Hematopoietic multipotent progenitor cell (in vitro differentiated cells): ENCODE measurements at places on chromosomes 6 and 20.

DNA sequence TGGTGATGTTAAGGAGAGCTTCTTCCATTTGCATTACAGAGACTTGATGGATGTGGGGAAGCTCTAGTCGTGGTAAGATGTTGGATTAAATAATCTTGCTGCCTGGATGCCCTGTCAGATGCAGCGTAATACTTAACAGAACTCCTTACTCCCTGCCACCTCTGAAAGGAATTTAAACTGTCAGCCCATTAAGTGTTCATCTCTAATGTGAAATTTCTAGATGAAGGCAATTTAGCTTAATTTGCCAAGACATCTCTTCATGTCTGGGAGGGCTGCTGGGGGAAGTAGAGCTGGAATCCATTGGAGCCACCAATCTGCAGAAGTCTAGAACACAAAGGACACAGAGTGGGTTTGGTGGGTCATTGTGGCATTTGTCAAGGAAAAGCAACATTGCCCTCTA, 64.4 kb downstream of the SOBP start:
- no peak for DNase-seq

GRCh38 chr6:47007657-47008396, 34.3 kb downstream of the ADGRF1 start:
- no peak for DNase-seq

- DNase-seq, result no peak
Measured at GRCh38 chr6:159689001-159689400, 4.0 kb downstream of the SOD2 start.

GRCh38 chr20:43138061-43138770, 51.5 kb downstream of the PTPRT start:
- DNase-seq, result no peak

DNA sequence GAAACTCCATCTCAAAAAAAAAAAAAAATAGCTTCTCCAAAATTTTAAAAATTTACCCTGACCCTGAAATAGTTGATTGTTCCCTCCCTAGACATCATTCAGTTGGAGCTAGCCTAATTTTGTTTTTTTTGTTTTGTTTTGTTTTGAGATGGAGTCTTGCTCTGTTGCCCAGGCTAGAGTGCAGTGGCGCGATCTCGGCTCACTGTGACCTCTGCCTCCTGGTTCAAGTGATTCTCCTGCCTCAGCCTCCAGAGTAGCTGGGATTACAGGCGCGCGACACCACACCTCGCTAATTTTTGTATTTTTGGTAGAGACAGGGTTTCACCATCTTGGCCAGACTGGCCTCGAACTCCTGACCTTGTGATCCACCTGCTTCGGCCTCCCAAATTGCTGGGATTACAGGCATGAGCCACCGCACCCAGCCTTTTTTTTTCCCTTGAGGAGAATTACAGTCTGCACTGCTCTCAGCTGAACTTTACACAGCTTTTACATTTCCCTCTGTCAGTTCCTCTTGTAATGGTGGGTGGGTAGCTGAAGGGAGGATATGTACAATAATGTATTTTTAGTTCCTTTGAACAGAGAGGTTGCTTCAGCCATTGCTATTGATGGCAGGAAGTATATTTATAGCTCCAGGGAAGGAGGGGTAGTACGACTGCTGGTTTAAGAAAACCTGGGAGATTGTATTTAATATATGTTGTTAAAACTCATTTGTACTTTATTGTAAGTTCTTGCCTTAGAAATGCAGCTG, 27.7 kb downstream of the PTPRA start:
- peak; percentile 19 for DNase-seq

GRCh38 chr20:56933331-56933698, 304.2 kb downstream of the TFAP2C start:
- DNase-seq, result no peak

GRCh38 chr6:125252891-125253290, 48.9 kb downstream of the HDDC2 start:
- no peak for DNase-seq

DNA sequence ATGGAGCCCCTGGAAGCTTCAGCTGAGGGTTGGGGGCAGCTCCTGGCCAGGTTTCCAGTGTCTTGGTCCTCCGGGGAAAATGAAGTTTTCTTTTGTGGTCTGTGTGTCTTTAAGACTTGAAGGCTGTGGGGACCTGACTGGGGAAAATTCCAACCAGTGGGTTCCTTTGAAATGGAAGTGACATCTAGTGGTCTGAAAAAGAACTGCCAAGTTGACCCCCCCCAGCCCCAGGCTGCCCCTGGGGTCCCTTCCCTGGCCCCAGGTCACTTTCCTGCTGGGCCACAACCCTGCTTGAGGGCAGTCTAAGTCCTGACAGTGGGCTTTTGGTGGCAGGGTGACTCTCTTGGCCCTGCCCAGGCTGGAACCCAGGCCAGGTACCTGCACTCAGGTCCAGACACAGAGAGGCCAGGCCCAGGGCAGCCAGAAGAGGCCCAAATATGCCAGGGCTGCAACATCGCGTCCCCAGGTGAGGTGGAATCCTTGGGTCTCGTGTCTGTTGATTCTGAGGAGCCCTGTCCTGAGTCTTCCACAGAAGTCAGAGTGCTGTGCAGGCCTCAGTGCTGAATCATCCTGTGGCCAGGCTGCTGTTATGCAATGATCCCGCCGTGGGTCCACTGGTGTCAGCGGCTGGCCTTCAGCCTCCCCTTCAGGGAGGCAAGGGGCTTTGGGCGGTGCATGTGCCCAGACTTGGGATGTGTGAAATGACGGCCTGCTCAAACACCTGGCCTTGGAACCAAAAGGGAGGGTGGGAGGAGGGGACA, 68.4 kb downstream of the VEGFA start:
- peak; percentile 34 for DNase-seq

- DNase-seq, result no peak
Measured at GRCh38 chr6:158916617-158917016, 83.4 kb downstream of the RSPH3 start.

DNA sequence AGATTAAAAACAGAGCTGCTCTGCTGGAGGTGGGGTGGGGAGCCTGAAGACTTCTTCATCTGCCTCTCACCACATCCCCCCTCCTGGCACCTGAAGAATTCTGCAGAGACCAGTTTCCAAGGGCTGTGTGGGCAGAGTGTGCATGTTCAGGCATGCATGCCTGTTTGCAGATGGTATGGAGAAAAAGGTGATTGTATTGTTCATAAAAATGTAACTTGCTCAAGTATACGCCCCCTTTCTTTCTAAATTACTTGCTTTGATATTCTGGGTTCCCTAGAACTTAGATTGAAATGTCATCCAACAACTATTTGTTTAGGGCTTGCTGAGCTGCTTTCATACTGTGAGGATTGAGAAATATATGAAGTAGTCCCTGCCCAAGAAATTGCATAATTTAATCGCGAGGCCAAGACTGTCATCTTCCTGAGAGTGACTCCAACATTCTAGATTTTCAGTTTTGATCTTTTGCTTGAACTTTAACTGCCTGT, 83.6 kb downstream of the LCA5 start:
- DNase-seq, result no peak

DNA sequence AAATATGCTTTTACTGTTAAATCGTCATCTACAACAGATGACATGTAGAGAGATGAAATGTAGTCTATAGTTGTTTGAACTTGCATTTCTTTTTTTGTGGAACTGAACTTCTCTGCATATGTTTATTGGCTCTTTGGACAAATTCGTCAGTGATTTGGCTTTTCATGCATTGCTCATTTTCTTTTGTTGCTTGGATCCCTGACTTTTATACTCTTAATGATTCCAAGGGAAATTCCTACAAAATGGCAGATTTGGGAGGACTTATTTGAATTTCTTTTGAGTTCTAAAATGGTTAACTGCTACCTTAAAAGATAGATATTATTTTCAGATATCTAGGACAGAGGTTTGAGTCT, 65.4 kb downstream of the UTRN start:
- no peak for DNase-seq

DNA sequence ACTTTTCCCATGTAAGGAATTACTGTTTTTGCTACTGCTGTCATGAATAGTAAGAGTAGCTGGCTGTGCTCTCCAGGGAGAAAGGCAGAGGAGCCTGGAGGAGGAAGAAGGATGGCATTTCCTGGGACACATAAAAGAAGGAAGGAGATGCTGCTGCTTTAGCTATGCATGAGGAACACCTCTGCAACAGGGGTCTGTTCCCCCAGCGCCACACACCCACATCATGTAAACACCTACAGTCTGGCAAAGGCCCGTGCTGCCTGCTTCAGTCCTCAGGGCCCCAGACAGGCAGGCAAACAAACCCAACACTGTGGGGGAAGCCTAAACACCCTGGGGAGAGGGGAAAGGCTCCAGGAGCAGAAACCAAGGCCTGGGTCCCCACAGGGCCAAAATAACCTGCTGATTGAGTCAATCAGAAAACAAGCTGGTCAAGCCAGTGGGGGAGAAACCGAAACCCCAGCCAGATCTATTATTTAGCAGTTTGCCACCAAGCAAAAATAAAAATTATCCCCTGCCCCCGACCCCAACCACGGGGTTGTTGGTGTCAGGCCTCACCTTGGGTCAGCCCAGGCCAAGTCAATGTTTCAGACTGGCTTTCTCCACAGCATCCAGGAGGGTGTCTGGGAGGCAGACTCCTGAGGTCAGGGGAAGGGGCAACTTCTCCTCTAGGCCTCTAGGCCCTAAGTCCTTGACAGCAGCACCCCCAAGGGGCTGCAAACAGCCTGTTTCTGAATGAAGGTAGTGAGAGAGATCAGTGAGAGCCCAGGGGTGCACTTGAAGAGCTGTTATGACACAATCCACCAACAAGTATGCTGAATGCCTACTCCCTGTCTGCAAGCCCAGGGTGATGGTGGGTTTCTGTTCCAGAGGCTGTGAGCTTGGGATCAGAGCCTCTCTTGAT, 34.6 kb upstream of the SCUBE3 start:
- DNase-seq, result no peak

DNA sequence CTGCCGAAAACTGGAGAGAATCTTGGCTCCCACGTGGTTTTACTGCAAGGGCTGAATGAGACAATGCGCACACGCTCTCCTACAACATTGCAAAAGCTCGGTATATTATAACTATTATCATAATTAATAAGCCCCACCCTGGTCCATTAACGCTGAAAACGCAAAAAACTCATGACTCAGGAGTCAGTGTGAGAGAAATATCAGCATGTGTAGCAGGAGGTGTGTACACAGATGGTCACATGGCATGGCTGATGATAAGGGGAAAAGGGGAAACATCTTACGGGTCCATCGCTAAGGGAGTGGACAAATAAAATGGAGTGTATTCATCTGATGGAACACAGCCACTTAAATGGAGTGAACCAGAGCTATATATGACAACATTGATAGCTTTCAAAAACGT, 29.2 kb downstream of the CDH22 start:
- DNase-seq, result no peak

GRCh38 chr6:63732336-63732735, 96.7 kb downstream of the PHF3 start:
- DNase-seq, result no peak

- DNase-seq, result no peak
Measured at GRCh38 chr20:61698598-61699494, 366.8 kb downstream of the TAF4 start.

DNA sequence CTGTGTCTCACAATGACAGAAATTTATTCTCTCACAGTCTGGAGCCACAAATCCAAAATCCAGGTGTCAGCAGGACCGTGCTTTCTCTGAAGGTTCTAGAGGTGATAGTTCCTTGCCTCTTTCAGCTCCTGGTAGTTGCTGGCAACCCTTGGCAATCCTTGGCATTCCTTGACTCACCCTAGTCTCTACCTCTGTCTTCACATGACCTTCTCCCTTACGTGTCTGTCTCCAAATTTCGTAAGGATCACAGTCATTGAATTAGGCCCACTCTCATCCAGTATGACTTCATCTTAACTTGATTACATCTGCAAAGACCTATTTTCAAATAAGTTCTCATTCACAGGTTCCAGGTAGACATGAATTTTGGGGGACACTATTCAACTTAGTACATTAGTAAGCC, 143.1 kb downstream of the CEP57L1 start:
- no peak for DNase-seq

DNA sequence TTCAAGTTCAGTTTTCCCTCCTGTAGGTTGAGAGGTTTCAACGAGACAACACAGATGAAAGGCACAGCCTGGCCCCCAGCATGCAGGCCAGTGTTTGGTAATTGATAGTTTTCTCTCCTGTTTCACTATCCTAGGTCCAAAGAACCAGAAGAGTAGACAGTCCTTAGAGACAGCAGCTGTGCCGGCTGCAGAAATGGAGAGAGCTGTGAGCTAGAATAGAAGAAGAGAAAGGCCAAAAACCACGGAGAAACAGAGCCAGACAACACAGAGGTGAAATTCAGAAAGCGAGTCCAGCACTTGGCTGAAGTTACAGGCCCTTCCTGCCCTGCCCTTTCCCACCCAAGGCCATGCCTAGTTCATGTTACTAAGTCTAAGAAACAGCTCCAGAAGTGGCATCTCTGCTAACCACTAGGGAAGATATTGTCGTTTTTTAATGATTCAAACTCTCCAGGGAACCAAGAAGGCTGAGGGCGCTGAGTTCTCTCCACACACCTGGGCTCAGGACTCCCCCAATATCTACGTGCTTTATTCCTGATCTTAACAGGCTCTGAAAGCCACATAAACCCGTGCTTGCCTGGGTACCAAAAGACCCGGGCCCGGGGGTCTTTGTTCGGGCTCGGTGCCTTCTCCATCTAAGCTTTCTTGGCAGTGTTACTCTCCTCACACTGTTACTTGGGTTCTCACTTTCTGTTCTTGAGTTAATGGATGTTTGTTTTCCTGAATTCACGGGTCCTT, 16.5 kb upstream of the RBPJL start:
- no peak for DNase-seq

- DNase-seq, result no peak
Measured at GRCh38 chr20:2914160-2914559, 40.9 kb downstream of the PTPRA start.

- no peak for DNase-seq
Measured at GRCh38 chr20:37309936-37310590, 20.6 kb downstream of the MANBAL start.

DNA sequence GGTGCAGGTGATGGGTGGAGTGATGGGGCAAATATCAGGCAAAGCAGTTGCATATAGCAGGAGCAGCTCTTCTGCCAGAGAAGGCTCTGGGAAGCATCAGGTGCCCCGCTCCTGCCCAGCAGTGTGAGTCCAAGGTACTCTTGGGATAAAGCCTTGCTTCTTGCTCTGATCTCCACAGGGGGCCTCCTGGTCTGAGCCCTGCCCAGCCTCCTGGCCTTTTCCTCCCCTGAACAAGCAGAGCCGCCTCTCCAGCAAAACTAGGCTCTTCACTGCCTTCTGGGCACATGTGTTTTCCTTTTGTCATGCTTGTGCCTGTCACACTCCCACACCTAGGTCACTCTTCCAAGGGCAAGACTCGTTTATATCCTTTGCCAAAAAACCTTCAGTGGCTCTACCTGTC, 34.3 kb downstream of the SIRPA start:
- no peak for DNase-seq

DNA sequence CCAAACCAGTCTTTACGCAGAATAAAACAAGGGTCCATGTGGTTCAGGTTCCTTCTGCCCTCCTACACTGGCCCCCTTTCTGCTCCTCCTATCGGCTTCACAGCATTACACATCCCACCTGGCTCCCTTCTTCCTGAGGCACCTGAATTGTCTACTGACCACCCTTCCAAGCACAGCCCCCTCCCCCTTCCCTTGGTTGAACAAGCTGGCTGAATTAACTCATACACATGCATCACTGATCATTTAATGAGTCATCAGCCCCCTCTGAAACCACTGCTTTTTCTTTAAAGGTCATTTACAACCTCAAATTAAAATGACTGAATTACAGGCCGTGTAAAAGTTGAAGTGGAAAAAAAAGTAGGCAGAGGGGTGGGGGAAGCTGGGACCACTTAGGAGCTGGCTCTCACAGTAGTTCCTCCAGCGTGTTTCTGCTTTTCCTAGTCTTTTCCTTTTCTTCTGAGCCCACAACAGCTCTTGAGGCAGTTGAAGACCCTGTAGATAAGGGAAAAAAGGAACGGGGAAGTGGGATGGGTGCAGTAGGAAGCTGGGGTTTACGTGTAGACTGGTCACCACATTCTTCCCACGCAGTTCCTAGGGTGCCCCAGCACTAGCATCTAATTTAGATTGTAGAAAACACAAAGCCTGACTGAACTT, 67.6 kb downstream of the FYN start:
- peak; percentile 18 for DNase-seq
